ENCODE measurements at places on chromosomes 1 and 21.
A peak's percentile ranks its signal among the peaks of the same experiment; 100 is the strongest.

GRCh38 chr1:81833722-81834121 is 33.0 kb downstream of the ADGRL2 start:
- peak; percentile 13 for DNase-seq

DNA sequence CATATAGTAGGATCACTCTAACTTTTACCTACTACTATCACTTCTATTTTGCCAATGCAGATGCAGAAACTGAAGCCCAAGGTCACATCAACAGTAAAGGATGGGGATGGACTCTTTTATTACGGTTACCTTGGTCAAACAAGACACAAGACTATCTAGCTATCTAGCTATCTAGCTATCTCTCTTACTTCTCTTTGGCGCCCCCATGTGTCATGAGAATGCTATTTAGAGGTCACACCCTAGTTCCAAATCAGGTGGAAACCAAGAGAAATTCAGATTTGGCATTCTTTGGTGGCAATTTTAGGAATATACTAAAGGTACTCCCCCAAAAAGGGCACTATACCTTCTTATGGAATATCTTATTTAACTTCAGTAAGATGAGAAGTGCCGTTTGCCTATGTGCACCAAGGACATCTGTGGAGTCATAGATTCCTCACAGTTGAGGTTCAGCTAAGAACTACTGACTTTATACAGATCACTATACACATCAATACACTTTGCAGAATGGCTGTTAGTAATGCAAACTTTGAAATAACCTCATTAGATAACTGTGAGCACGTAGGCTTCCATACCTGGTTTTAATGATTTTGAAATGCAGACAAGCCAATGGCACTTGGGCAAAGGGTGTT is 6.7 kb downstream of the ZNF648 start:
- peak; percentile 50 for DNase-seq

DNA sequence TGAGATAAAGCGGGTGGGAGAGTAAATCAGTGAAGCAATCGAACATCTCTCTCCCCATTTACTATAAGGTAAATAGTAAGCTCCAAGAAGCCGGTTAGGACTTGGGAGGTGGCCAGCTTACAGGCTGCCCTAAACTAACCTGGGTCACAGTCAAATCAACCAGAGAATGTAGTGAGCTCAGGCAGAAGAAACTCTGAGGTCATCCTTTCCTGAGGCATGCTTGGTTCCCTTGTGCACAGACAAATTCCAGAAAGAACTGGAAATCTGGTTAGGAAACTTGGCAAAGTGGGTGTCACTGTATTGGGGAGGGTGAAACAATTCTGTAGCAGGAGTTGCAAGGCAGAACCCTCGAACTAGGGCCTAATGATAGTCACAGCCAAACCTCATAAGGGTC is 72.5 kb downstream of the NTMT2 start:
- no peak for DNase-seq

- DNase-seq: no peak
Measured at GRCh38 chr21:40967771-40968170, 120.8 kb upstream of the DSCAM start.
